ENCODE measurements at places on chromosomes 6 and 20.

- DNase-seq = no peak
Measured at GRCh38 chr6:167815296-167815980, 11.3 kb upstream of the AFDN start.

GRCh38 chr20:2395136-2395535 lies 14.4 kb downstream of the TGM6 start:
- no peak for DNase-seq

DNA sequence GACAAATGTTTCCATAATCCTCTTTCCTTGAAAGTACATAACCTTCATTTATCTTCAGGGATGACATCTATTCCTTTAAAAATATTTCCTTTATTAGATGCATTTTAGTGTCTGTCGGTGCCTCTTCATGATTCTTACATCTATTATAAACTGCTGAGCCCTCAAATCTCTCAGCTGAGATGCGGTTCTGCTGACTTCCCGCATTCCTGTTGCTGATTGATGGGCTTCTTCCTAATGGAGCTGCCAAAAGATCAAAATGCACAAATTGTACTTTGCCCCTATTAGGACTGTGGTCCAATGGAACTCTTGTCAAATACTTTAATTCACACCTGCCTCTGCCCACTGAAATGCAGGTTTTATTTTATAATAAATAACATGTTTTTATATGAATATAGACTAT lies 78.7 kb upstream of the SAMD5 start:
- DNase-seq = no peak

- DNase-seq = no peak
Measured at GRCh38 chr20:13223736-13224520, 2.9 kb downstream of the ISM1 start.

Measured in globus pallidus (tissue), 1 donor.